Activated CD4-positive, alpha-beta memory T cell treated with anti-CD3 and anti-CD28 coated beads, Interleukin-2, amount 10 ng/mL, durations not matched to agents 7 days and 5 days (primary cell): ENCODE measurements at places on chromosomes 4 and X. TPM values are rescaled to one million over a fixed set of nuclear protein-coding genes. Genes with fewer than 3 reads are reported as not detected.

The CYTL1 gene
- total RNA-seq = not detected

The SLC7A11 gene
- total RNA-seq = 7.1 TPM

The RTL9 gene
- not detected for total RNA-seq

The ABCG2 gene
- 1.2 TPM for total RNA-seq

The MAP7D2 gene
- total RNA-seq = 0.50 TPM

The TLR10 gene
- total RNA-seq = 0.40 TPM

The BCORL1 gene
- 6.9 TPM for total RNA-seq

The USP27X gene
- total RNA-seq = 2.4 TPM

DNA sequence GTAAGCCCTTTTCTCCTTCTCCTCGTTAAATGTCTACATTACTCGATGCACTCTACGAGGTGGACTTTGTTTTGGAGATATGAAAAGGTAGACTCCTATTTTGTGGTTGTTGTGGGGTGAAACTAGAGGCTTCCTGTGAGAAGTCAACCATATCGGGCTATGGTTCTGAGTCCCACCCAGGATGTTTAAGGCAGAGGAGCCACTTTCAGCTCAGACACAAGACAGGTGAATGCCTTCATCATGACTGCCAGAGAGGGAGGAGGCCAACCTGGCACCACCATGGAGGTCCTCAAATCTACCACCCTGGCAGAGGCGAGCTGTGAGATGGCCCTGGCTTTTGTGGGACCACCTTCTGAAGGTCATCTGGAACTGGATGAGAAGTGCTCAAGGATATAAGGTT lies 154.4 kb upstream of the KLF3 start:
- peak overlapping the region; percentile 26 for H3K4me3 ChIP-seq
- peak; percentile 43 for DNase-seq
- peaks cover 21% of the 10 kb centered on the region for H3K36me3 ChIP-seq
- peaks cover 70% of the 10 kb centered on the region for H3K27me3 ChIP-seq
- peaks cover 49% of the 10 kb centered on the region for H3K4me1 ChIP-seq
- H3K27ac ChIP-seq = peak overlapping the region; percentile 56

- peaks cover 5% of the 10 kb centered on the region for H3K4me1 ChIP-seq
- no peaks in the 10 kb centered on the region for H3K27me3 ChIP-seq
- H3K4me3 ChIP-seq = no peak overlapping the region
These were observed 34.0 kb downstream of the INPP4B start for GRCh38 chr4:142812091-142812490.

DNA sequence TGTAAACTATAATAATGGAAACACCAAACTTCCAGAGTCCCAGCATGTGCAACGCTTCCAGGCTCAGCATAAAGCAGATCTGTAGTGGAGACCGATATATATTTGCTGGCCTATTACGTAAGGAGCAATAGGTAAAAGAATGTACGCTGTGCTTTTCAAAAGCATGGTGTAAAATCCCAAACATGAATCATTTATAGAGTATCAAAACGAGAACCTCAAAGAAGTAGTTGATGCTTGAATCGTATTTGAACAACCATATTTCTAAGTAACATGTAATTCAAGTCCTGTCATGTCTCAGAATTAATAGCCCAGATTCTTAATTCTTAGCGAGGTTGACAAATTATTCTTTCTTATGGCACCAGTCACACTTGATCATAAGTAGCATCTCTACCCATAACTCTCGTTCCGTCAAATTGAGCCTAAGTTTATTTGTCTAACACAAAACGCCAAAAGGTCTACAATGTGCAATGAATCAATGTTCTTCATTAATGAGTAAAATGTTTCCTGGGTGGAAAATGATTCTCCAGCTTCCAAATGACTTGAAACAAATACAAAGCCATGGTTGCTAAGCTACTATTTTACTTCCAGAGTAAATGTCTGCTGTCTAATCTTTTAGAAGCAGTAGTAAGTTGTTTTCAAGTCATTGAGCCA lies 811.5 kb upstream of the FRG1 start:
- no peak overlapping the region for H3K27ac ChIP-seq
- no peak overlapping the region for H3K4me3 ChIP-seq
- no peaks in the 10 kb centered on the region for H3K36me3 ChIP-seq
- no peaks in the 10 kb centered on the region for H3K27me3 ChIP-seq

DNA sequence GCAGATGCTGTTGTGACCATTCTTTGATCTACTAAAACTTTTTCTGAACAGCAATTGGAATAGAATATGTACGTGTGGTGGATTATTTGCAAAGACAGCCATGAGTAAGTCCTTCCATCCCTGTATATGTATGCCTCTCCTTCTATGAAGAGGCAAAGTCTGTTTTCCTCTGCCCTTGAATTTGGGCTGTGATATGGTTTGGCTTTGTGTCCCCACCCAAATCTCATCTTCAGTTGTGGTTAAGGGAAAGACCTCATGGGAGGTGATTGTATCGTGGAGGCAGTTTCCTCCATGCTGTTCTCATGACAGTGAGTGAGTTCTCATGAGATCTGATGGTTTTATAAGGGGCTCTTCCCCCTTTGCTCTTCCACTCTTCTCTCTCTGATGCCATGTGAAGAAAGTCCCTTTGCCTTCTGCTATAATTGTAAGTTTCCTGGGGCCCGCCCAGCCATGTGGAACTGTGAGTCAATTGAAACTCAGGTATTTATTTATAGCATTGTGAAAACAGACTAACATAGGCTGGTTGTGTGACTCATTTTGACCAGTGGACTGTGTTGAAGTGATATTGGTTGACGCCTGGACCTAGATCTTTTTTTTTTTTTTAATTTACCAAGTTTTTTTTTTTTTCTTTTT lies 108.3 kb upstream of the CAMK2D start:
- H3K36me3 ChIP-seq = no peaks in the 10 kb centered on the region
- H3K4me1 ChIP-seq = peaks cover 6% of the 10 kb centered on the region
- H3K4me3 ChIP-seq = no peak overlapping the region
- H3K27me3 ChIP-seq = no peaks in the 10 kb centered on the region
- H3K27ac ChIP-seq = peak overlapping the region; percentile 27

DNA sequence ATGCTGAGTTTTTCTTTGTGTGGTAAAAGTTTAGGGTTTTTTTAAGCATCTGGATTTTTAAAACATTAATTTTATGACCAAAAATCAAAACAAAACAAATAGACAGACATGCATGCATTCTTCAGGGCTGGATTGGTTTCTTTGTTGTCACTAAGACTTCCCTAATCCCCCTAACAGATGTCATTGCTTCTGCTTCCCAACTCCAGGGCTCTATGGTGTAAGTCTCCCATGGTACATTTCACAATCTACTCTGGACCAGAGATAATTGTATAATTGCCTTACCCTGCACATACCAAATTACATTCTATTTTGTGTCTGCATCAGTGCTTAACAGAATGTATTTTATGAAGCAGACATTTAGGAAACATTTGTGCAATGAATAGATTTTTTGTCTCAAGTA lies 529.1 kb upstream of the SMIM31 start:
- no peak overlapping the region for H3K27ac ChIP-seq
- H3K36me3 ChIP-seq = no peaks in the 10 kb centered on the region
- H3K4me3 ChIP-seq = no peak overlapping the region
- H3K27me3 ChIP-seq = no peaks in the 10 kb centered on the region

DNA sequence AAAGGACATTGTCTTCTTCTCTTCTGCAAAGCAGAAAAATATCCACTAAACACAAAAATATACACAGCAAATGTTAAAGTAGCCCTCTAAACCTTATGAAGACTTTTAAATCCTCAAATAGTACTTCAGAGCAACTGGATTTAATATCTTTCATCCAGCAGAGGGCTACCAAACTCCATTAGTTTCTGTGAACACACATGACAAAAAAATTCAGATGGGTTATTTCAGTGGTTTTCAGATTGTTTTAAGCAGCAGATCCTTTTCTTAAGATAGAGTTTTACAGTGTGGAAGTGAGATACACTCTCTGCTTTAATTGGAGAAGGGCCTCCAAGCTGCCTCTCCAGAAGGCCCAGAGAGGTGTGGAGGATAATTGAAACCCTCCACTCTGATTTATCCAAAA lies 56.7 kb downstream of the ANK2 start:
- no peak overlapping the region for H3K27ac ChIP-seq
- H3K4me1 ChIP-seq = no peaks in the 10 kb centered on the region
- no peak overlapping the region for H3K4me3 ChIP-seq

DNA sequence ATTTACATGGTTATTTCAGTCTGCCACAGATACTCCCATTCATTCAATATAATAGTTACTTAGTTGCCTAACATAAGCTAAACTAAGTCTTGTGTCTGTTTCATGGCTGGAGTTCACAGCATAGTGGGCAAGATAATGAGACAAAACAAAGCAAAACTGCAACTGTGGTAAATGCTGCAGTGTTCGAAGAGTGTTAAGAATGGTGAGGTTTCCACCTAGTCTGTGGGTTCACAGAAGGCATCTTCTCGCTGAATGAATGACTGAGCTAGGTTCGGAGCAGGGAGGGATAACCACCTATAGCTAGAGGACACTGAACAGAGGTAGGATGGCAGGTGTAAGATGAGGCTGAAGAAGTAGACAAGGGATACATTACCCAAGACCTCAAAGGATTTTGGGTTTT lies 171.0 kb downstream of the FBXW7 start:
- H3K27me3 ChIP-seq = no peaks in the 10 kb centered on the region
- peaks cover 21% of the 10 kb centered on the region for H3K36me3 ChIP-seq
- peaks cover 8% of the 10 kb centered on the region for H3K4me1 ChIP-seq
- no peak overlapping the region for H3K4me3 ChIP-seq

DNA sequence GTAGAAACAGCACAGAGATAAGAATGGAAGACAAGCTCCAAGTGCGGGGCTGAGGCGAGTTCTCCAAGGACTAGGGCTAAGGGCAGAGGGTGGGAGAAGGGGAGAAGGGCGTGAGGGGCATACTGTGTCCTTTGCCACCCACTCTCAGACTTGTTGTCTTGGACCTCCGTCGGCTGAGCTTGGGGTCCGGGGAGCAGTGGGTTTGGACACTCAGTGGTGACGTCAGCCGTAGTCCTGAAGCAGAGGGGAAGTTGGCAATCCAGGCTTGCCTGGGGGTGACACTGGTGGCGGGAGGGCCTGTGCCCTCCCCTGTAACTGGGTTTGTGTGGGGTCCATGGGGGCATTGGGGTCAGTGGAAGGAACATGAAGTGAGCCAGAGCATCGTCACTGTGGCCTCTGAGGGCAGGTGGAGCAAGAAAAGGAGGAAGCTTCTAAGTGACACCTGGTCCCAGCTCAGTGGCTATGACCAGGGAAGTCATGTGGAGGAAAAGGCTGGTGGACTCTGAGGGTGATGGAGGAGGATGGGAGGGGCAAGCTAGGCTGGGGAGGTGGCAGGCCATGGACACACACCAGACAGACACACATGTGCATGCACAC lies 17.6 kb downstream of the CD99 start:
- peak overlapping the region; percentile 90 for H3K27ac ChIP-seq
- DNase-seq = no peak
- peaks cover 45% of the 10 kb centered on the region for H3K36me3 ChIP-seq
- no peaks in the 10 kb centered on the region for H3K27me3 ChIP-seq

- H3K27ac ChIP-seq = no peak overlapping the region
- H3K4me3 ChIP-seq = no peak overlapping the region
- DNase-seq = no peak
- no peaks in the 10 kb centered on the region for H3K4me1 ChIP-seq
- no peaks in the 10 kb centered on the region for H3K36me3 ChIP-seq
These were observed 167.9 kb downstream of the CORIN start for GRCh38 chr4:47669946-47670345.

DNA sequence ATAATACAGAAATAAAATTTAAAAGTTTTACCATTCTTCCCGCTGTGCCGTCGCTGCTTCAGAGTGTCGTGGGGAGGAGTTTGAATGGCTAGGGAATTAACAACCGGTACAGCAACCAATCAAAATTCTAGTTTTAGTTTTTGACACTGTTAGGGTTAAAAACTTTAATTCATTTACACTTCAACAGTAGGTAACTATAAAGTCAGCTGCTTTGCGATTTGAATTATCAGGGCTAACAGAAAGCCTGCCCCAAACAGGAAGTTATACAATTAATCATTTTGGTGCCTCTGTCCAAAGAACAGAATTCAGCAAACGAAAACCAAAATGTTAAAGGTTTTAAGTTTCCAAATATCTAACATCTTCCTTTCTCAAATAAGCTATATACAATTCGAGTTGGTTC lies 2.3 kb downstream of the HNRNPD start:
- peaks cover 76% of the 10 kb centered on the region for H3K36me3 ChIP-seq
- no peak for DNase-seq
- H3K4me1 ChIP-seq = peaks cover 58% of the 10 kb centered on the region
- H3K27me3 ChIP-seq = no peaks in the 10 kb centered on the region
- peak overlapping the region; percentile 96 for H3K27ac ChIP-seq

- H3K4me3 ChIP-seq = no peak overlapping the region
- H3K27me3 ChIP-seq = no peaks in the 10 kb centered on the region
- no peaks in the 10 kb centered on the region for H3K4me1 ChIP-seq
- no peak overlapping the region for H3K27ac ChIP-seq
- DNase-seq = no peak
- no peaks in the 10 kb centered on the region for H3K36me3 ChIP-seq
These were observed 136.2 kb upstream of the BMPR1B start for GRCh38 chr4:94621491-94622080.
